ENCODE measurements at places on chromosomes 6 and 20. TPM values are rescaled to one million over a fixed set of nuclear protein-coding genes. Genes with fewer than 3 reads are reported as not detected.

GRCh38 chr6:14583826-14584225 is 466.3 kb downstream of the CD83 start:
- no peak for DNase-seq

DNA sequence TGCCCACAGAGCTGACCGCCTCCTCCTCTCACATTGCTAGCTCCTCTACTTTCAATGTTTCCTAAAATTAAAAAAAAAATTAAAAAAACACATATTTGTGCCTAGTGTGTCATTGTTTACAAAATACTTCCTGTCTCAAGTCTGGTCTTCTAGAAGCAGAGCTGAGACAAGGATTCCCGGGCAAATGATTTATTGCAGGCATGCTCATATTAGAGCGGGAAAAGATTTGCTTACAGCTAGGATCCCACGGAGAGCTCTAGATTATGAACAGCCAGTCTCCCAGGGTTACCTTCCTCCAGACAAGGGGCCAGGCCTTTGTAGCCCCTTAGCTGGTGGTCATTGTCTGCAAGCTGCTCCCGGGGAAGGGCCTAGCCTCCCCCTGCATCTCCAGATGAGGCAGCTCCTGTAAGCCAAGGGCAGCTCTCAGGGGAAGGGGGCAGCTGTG is 9.4 kb downstream of the PACSIN1 start:
- no peak for DNase-seq

DNA sequence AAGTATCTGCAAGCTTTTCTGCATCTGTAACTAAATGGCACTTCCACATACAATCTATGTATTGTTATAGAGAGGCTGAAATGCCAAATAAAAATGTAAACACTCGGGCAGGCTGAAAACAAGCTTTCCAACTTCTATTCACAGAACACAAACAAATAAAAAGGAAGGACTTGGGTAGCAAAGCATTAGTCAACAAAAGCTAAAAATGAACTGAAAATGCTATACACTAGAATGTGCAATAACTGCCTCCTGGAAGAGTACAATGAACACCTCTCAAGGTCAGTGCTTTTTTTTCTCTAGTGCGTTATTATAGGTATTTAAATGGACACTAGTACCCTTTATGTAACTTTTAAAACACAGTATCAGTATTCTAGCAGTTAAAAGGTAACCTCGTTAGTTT is 31.4 kb downstream of the STK38 start:
- no peak for DNase-seq

- peak; percentile 51 for DNase-seq
These were observed 13.7 kb downstream of the NEDD9 start for GRCh38 chr6:11218538-11219399.

- DNase-seq: no peak
These were observed 49.4 kb downstream of the TRMT6 start for GRCh38 chr20:5900908-5901307.

DNA sequence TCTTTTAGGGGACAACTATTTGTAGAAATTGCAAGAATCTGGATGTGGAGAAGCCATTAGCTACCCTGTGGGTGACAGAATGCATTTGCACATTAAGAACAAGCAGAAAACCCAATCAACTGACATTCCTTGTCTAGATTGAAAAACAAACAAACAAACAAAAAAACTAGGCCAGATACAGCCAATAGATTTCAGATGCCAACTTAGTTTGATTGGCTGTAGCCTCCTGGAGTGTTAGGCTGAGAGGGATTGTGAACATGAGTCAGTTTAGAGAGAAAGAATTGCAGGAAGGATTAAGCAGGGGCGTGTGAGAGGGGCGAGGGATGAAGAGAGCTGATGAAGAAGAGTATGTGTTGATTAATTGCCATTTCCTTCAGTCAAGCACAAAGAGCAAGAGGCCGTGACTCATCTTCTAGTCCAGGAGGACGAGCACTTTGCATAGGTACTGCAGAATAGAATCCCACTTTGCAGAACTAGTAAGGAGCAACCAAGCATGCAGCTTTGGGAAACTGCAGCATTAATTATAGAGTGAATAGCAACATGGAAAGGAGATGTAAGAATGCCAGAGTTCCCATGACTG is 188.0 kb upstream of the RAB32 start:
- DNase-seq: no peak

- DNase-seq: no peak
These were observed 64.4 kb downstream of the TMEM170B start for GRCh38 chr6:11601776-11602605.

GRCh38 chr6:157650261-157650640 is 172.8 kb upstream of the SNX9 start:
- DNase-seq: no peak

- no peak for DNase-seq
These were observed 3.9 kb upstream of the WFDC2 start for GRCh38 chr20:45465491-45466266.

DNA sequence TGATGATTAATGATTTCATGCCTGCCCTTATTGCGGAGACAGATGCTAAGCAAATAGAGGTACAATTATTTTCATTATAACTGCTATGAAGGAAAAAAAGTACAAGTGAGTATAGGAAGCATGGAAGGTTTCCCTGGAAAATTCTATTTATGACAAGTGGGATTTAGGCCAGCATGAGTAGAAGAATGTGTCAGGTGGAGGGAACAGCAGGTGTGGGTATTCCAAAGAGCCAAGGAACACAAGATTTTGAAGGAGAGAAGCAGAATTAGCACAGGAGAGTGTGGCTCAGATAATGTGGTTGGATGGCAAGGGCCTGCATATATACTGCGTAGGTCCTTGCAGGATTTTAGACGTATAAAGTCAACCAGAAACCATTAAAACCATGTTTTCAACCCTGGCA is 11.4 kb downstream of the PLCB1 start:
- no peak for DNase-seq

GRCh38 chr20:20557406-20557805 is 155.0 kb downstream of the RALGAPA2 start:
- no peak for DNase-seq

DNA sequence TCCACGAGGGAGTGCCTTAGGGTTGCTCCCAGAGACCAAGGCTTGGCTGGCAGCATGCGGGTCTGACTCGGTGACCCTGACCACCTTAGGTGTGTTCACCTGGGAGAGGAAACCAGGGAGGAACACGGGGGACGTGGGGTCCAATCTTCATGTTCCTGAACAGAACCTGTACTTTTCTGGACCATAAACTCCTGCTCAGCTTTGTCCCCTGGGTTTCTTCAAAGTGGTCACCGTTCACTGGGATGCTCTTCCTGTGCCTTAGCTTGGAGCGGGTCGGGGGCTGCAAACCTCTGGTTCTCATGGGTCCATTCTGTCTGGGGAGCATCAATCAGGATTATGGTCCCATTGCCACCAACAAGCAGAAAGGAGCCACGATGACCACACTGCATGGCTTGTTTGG is 333.5 kb downstream of the QKI start:
- no peak for DNase-seq

DNA sequence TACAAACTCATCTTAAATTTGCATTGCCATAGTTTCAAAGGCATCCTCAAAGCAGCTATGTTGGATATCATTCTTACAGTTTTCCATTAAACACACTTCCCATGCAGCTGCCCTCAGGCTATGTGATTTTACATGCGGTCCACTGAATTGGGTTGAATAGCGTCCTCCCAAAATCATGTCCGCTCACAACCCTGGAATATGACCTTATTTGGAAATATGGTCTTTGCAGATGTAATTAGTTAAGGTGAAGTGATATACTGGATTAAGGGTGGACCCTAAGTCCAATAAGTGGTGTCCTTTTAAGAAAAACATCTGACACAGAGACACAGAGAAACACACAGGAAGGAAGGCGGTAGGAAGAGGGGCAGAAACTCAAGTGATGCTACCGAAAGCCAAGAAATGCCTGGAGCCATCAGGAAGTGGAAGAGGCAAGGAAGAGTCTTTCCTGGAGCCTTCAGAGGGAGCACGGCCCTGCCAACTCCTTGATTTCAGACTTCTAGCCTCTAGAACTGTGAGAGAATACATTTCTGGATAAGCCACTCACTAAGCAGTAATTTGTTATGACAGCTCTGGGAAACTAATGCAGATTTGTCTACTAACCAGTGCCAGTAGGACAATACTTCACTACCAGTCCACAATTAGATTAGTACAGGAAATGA is 42.7 kb upstream of the NHSL1 start:
- DNase-seq: peak; percentile 66

DNA sequence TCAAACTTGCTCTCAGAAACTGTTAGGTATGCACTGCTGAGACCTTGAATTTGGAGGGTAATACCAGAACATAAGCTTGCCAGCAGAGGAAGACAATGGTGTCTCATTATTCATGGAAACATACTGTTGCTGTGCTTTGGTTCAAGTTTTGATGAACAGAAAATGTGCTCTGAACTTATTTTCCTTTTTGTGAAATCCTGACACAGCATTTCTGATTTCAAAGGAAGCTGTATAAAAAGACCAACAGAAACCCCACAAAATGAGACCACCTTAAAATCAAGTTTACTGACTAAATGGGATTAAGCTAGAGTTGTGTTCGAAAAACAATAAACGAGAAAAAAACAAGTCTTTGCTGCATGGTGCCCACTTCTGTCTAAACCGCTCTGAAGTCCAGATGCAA is 70.3 kb downstream of the PRDM1 start:
- no peak for DNase-seq

DNA sequence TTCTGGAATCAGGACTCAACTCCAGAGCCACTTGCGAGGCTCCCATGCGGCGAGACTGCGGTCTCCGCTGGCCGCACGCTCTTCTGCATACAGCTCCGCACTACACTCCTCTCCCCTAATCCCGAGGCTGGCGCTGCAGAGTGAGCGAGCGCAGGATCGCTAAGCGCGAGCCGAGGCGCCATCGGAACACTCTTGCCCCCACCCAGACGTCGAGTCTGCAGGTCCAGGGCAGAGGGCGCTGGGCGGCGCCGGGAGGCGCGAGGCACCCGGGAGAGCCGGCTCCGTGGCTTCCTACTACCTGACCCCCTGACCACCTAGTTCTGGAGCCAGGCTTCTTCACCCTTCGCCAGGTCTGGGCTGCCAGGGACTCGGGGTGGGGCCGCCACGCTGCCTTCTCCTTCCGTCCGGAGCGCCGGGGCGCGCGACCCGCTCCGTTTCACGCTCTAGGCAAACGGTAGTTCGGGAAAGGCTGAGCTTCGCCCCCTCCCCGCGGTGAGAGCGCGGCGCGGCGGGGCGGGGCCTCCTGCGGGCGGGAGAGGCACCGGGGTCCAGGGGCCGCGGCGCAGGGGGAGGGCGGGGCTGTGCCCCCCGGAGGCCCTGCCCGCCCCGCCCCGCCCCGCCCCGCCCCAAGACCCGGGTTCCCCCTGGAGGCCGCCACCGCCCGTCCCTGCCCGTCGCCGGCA is 5.4 kb upstream of the TUBB2A start:
- peak; percentile 75 for DNase-seq

DNA sequence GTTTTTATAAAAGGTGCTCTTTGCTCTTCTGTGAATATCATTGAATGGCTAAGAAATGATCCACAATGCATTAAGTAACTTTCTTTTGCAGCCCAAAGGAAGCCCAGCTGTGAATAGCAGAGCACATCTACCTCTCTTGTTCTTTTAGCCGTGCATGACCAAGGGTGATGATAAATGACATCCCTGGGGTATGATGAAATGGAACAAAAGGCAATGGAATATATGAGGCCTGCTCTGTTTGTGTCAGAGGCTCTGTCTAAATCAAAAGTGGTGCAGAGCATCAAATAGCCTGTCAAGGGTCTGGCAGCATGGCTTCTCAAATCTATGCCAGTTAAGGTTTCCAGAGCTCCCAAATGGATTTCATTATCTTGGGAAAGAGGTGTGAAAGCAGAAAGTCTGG is 362.6 kb upstream of the RNF217 start:
- no peak for DNase-seq

GRCh38 chr6:156617376-156617775 is 159.8 kb upstream of the ARID1B start:
- DNase-seq: peak; percentile 45

DNA sequence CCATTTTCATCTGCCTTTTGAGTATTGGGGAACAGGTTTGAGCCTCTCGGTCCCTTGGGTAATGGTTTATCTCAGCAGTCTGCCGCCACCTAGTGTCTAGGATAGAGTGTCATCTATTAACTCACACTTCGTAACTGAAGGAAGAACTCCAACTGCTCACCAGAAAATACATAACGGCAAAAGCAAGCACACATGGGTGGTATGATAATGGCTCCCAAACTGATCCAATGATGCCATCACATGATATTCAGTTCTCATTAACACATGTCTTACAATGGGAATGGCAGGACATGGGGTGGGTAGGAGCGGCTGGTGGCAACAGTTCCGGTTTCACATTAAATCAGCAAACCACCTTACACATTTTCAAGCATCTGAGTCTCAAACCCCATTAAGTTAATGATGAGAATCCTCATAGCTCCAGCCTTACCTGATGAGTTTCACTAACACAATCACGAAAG is 110.7 kb upstream of the PHACTR1 start:
- DNase-seq: peak; percentile 42

- no peak for DNase-seq
These were observed 54.2 kb downstream of the REV3L start for GRCh38 chr6:111428811-111429210.

- DNase-seq: no peak
These were observed 123.4 kb downstream of the LY86 start for GRCh38 chr6:6711832-6712448.

The LIN28B gene
- 29.0 TPM for total RNA-seq

The DEFB124 gene
- total RNA-seq: not detected

The GCNT2 gene
- 13.0 TPM for total RNA-seq

The NOTCH4 gene
- total RNA-seq: 0.57 TPM

The CDH4 gene
- total RNA-seq: 3.2 TPM

The C20orf204 gene
- total RNA-seq: 0.99 TPM

The CPNE5 gene
- total RNA-seq: 0.29 TPM
